CD4-positive, alpha-beta T cell treated with Interleukin-10 for 1 hour (primary cell): ENCODE measurements at places on chromosomes 2 and 18.

- no peak for DNase-seq
Observed at GRCh38 chr2:207265869-207266268, 100.1 kb upstream of the KLF7 start.

DNA sequence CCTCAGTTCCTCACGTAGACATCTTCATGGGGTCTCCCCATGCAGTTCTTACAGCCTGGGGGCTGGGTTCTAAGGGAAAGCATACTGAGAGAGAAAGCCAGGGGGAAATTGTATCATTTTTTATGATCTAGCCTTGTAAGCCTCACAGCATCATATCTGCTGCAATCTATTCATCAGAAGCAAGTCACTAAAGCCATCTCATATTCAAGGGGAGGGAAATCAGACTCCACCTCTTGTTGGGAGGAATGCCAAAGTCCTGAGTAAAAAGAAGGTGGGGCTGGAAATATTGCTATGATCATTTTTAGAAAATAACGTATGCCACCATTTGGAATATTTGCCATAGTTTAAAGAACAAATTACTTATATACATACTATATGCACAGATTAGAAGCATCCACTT, 304.6 kb downstream of the TXNL1 start:
- DNase-seq = no peak

DNA sequence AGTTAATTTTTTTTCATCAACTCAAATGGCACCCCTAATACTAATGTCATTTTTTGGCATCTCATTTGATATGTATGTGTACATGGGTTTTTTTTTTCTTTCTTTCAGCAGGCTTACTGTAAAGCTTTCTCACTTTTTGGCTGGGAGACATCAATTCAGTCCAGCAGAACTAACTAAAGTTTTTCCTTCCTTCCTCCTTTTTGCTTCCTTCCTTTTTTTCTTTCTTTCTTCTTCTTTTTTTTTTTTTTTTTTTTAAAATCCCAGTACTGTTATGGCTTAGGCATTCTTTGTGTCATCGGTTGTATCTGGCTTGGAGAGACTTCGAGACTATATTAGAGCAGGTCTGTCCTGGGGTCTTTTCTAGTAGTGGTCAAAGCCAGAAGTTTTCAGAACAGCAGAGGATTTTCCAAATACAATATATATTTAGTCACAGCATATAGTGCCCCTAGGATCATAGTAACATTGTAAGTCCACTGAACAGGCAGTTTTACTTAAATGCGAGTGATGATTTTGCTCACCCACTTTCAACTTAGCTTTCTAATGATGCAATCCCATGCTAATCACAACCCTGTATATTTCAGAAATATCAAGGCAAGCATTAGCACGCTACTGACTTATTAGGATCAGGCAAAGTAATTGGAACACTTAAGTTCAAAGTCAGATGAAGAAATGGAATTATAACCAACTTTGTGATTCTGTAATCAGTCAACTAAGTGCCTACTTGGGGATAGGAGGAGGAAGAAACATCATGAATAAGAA, 4.0 kb downstream of the KLHL29 start:
- DNase-seq = no peak

- DNase-seq = no peak
Observed at GRCh38 chr18:56999823-57000222, 147.1 kb upstream of the BOD1L2 start.

DNA sequence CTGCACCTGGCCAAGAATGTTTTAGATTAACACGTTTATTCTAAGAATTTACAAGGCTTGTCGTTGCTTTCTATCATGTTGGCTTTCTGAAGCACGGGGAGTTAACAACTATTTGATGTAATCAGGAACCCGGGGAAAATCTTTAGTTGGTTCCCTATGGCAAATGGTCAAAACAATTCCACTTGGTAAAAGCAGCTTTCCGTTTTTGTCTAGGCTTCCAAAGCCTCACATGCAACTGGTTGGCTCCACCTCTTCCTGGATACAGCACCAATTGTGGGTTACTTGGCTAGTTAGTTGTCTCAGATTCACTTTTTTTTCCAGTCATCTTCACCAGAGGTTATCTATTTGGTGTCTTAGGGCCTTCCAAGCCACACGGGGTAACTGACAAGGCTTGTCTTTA, 2.8 kb downstream of the COLEC12 start:
- no peak for DNase-seq

- no peak for DNase-seq
Observed at GRCh38 chr2:201466050-201466675, 14.6 kb downstream of the STRADB start.

GRCh38 chr2:238698072-238698352, 149.9 kb upstream of the TWIST2 start:
- no peak for DNase-seq

DNA sequence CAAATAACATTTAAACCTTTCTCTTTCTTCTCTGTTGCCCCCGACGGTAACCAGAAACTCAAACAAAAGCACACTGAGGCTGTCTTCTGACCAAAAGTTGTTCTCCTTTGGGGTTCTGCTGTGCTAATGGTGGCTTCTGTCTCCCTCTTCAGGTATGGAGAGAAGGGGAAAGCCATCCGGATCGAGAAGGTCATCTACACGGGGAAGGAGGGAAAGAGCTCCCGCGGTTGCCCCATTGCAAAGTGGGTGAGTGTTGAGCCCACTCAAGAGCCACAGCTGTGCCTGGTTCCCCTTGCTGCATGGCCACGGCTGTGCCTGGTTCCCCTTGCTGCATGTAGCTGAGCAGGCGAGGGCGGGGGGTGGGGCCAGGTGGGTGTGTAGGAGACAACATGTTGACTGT, 67.4 kb downstream of the BOLA3 start:
- DNase-seq = peak; percentile 8

- DNase-seq = no peak
Observed at GRCh38 chr2:211690736-211691135, 847.9 kb downstream of the ERBB4 start.

GRCh38 chr2:158024288-158024898, 77.3 kb upstream of the UPP2 start:
- peak; percentile 52 for DNase-seq

DNA sequence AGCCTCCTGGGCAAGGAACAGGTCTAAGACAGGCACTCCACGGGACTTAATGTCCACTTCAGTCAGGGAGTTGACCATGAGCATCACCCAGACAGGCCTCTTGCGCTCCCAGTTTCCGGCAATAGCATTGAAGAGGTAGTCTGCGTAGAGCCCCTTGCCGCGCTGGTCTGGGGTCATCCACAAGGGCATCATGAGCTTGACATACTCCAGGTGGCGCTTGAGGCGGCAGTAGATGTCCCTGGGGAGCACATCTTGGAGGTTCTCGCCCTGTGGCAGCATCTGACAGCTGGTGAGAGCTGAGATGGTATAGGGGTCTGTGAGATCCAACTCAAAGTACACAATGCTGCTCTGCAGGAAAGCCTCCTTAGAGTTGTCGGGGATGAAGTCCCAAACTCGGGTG, 10.6 kb downstream of the TRABD2A start:
- DNase-seq = no peak

GRCh38 chr2:236393101-236393500, 128.9 kb upstream of the ASB18 start:
- DNase-seq = no peak

DNA sequence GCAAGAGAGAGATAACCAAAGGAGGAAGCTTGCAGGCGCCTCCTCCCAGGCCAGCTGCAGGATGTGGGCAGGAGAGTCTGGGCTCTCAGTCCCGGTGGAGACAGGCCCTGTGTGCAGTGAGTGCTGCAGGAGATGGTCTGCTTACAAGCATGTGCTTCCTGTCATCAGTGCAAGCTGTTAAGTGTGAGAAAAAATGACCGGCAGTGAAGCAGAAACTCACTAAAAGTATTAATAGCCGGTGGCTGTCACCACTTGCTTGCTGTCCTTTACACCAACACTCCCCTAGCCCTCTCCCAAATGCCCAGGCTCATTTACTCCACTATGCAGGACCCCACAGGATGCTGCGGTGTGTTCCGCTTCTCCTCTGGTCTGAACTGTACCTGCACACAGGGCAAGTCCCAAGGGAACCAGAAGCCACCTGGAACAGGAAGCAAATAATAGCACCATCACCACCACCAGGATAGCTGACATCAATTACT, 435.6 kb upstream of the HS6ST1 start:
- no peak for DNase-seq

DNA sequence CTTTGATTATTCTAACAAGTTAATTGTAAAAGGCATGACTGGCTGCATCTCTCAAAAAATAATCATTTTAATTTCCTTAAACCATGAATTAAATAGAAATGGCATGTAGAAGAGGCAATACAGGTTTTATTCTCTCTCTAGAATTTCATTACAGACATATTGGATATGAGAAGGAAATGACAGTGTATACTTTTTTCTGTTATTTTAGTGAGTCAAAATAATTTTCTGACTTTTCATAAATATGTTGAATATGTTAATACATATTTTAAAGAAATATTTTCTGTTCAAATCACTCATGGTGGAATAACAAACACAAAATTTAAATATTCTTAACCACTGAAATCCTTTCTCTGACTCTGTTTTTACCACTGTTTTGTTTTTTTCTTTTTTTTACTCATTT, 510.4 kb downstream of the LRP1B start:
- no peak for DNase-seq

GRCh38 chr18:76554547-76555222, 59.6 kb upstream of the ZNF516 start:
- DNase-seq = no peak

DNA sequence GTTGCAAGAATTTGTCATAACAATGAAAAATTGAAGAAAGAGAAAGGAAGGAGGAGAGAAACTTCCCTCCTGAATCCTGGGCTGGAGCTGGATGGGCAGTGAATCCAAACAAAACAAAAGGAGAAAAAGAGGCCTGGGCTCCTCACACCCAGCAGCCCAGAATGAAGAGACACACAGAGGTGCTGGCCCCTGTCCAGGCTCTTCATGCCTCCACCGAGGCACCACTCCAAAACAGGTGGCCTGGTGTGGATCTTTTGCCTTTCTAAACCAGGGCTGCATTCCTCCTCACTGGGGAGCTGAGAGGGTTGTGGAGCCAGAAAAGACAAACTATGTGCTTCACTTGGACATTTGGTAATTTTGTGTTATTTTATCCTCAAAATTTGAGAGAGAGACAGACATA, 76.0 kb downstream of the FAM124B start:
- no peak for DNase-seq

DNA sequence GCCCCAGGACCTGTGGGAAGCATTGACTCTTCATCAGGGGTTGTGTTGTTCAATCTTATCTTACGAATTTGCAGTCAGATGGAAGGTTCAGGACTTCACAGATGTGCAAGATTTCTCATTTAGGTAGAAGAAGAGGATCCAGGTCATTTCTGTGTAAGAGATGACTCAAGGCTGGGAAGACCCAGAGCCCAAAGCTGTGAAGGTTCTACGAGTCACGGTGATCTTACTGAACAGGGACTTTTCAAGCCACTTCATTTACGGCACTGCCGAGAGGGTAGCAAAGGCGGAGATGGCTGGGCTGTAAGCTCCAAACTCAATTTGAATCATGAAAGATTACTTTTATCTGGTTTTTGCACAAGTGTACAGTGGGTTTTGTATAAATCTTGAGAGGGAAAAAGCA, 228.0 kb upstream of the MEX3C start:
- no peak for DNase-seq

DNA sequence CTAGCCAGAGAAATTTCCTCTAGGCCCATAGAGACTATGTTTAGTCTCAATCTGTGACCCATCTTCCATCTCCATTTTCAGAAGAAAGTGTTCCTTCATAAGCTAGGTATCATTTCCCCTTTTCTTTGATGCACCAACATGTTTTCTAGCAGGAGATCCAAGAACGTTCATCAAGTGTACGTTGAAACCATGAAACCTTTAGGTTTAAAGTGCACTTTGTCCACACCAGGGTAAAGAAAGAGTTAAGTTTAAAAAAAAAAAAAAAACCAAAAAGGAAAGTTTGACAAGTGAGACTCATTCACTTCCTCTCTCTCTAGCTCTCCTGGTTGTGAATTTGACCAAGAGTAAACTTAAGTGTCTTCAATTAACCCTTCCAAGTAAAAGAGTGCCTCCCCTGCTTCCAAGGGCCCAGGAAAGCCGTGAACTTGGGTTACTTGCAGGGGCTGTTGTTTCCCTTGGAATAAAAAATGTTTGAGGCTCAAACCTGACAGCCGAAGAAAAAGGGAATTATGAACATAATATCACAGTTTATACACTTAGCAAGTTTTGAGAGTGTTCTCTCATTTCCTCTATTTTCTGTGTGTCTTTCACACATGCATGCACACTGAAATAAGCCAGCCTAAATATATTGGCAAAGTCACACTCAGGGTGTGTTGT, 56.7 kb downstream of the LBH start:
- no peak for DNase-seq

DNA sequence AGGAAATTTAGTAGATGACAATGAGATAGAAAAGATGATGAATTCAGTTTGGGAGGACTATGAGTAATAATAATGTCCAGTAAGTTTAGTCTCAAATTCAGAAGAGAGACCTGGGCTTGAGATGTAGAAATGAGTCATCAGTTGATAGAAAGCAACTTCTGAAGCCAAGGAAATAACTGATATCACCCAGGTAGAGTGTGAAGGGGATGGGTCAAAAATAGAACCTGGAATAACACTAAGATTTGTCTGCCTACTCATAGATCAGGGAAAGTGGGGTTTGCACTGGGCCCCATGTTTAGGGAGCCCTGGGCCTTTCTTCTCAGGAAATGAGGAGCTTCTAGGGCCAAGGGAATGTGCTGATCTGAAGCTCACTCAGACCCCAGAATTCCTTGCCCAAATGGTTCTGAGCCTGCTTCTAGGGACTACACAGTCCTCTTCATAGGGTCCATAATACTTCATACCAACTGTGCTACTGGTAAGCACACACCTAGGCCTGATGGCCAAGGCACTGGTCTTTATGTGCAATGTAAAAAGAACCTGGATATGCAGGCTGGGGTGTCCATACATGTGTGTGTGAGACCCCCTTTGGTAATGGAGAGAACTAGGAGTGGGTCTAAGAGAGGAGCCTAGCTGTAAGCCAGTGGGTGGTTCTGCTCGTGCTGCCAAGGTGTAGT, 141.2 kb downstream of the IKZF2 start:
- DNase-seq = no peak

DNA sequence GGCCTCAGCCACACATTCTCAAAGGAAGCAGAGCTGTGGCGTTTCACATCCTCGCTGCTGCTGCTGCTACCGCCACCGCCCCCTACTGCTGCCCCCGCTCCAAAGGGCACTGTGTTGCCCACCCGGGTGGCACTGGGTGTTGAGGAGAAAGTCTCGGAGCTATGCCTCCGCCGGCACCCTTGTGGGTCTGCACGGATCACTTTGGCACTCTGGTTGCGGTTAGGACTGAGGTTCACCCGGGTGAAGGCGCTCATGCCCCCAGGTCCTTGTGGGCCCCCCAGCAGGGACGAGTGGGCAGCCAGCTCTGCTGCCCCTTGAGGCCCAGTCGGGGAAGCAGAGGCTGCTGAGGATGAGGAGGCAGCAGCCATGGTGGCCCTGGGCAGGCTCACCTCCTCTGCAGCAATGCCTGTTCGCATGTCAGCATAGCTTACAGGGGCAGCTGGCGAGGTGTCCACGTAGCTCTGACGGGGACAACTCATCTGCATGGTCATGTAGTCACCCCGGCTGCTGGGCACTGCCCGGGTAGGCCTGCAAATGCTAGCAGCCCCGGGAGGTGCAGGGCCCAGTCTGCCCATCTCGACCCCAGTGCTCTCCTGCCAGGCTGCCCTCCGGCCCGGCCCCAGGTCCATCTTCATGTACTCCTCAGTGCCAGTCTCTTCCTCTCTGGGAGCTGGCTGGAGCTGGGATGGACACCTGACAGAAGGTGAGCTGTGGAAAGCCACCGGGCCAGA, 4.2 kb downstream of the IRS1 start:
- no peak for DNase-seq

- no peak for DNase-seq
Observed at GRCh38 chr2:123530004-123530403, 495.1 kb upstream of the CNTNAP5 start.
